ENCODE measurements at places on chromosomes 5 and 9.
A peak's percentile ranks its signal among the peaks of the same experiment; 100 is the strongest.

GRCh38 chr9:99192786-99193465 lies 28.8 kb downstream of the ALG2 start:
- DNase-seq: no peak

DNA sequence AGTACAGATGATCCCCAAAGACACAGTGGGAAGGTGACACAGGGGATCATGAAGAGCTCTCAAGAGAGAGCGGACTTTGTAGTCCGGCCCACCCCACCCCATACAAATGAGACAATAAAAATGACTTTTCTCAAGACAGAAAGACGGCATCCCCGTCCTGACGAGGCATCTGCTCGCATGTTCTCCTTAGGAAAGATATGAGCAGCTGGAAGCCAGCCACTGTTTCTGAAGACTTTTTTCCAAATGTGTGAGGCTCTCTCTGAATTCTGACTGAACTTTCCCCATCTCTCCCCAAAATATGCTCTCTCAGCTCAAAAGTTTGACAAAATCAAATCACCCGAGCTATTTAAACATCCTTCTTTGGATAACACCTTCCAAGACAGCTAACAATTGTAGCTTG lies 105.2 kb downstream of the RFK start:
- no peak for DNase-seq

GRCh38 chr5:44713446-44713845 lies 95.3 kb upstream of the MRPS30 start:
- no peak for DNase-seq

- no peak for DNase-seq
Measured at GRCh38 chr5:79032031-79032695, 37.3 kb downstream of the DMGDH start.

DNA sequence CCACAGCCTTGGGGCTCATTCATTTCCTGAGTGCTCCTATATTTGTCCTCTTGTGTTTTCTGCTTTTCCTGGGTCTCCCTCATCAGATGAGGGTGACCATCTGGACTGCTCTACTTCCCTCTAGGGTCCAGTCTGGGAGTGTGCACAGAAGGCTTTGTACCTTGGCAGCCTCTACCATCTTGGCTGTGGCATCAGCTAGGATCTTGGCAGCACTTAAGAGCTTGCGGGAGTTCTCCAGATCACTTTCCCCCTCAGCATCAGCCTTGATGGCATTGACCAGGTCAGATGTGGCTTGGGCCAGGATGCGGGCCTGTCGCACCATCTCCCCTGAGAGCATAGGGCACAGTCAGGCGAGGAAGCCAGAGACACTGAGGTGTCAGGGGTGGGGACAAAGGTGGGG lies 15.8 kb downstream of the TLN1 start:
- DNase-seq: no peak

DNA sequence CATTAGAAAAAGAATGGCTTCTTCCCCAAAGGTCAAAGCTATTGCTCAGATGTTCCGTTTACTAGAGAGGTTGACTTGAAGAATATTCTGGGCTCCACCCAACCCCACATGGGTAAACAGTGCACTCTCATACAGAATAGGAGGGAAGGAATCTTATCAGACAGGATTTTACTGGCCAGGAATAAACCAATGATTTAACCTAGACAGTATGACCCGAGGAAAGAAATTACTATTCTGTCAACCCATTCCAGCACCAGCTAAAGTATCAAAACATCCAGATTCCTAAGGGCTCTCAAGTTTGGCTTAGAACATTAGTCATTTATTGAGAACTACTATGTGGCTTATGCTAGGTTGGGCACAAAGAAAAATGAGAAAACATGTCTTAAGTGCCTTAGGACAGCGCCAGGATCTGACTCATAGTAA lies 493.6 kb upstream of the KLF4 start:
- DNase-seq: no peak

DNA sequence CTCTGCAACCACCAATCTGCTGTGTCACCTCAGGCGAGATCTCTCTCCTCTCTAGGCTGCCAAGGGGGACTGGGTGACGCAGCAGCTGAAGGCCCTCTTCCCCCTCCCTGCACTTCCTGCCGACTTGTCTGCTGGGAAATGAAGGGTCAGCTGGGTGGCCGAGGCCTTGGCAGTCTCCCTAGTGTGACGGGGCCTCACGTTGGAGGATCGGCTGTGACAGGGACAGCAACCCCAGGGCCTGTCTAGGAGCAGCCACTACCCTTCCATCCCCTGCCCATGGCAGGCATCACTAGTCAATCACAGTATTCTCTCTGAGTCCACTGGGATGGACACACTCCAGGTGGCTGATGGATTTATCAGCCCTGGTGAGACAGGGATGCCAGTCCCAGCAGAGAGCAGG lies 107.3 kb upstream of the SARDH start:
- no peak for DNase-seq

GRCh38 chr9:91488341-91488740 lies 64.7 kb upstream of the NFIL3 start:
- no peak for DNase-seq

GRCh38 chr5:116566251-116566650 lies 8.4 kb downstream of the SEMA6A start:
- no peak for DNase-seq

- DNase-seq: no peak
Measured at GRCh38 chr5:107557051-107557658, 113.6 kb downstream of the EFNA5 start.

DNA sequence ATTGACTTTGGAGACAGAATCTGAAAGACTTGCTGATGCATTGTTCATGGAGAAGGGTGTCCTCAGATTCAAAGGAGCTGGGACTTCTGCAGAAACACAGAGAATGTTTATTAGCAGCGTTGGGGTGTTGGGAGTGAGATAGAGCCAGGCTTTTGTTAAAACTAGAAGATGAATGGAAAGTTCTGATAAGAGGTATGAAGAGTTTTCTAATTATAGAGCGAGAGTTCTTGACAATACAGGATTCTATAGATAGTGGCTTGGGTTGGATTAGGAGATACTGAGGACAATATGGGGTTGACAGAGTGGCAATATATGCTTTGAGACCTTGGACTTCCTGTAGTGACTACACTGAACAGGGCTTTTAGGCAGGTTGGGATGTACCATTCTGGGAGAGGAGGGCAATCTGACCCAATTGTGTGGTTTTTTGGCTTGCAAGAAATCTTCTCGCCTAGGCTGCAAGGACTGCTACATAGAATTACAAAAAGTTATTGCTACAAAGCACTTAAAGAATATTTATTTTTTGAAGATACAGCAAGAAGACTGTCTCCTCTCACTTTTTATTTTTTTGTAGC lies 83.1 kb downstream of the FER start:
- DNase-seq: no peak

GRCh38 chr9:132743931-132744479 lies 73.7 kb downstream of the GTF3C4 start:
- no peak for DNase-seq

- no peak for DNase-seq
Measured at GRCh38 chr9:76732341-76732958, 31.8 kb upstream of the PCA3 start.

DNA sequence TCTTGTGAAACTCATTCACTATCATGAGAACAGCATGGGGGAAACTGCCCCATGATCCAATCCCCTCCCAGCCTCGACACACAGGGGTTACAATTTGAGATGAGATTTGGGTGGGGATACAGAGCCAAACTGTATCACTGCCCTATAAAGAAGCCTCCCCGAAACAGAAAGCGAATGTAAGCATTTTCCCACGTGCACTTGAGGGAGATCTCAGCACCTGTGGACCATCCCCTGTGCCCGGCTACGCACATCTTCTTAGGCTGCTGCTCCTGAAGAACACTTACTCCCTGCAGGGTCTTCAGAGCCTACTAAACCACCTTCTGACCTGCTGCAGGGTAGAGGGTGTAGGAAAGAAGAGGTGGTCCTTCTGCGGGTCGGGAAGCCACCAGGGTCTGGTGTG lies 410.2 kb upstream of the IRX2 start:
- no peak for DNase-seq

GRCh38 chr5:138461343-138462125 lies 3.7 kb upstream of the EGR1 start:
- DNase-seq: peak; percentile 69

DNA sequence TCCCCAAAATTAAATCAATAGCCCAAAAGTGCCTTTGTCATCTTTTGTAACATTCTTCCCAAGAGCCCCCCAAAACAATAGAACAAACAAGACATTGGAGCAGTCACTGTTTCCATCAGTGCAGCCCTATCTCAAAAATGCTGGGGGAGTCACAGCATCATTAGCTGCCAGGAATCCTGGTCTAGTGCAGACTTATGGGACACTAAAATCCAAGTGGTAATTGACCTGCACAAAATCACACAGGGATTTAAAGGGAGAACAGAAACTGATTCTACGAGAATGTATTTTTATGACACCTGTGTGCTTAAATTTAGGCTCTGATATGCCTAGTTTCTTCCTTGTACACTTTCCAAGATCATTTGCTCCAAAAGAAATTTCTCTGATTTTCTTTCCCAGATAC lies 172.9 kb downstream of the GLIS3 start:
- no peak for DNase-seq

DNA sequence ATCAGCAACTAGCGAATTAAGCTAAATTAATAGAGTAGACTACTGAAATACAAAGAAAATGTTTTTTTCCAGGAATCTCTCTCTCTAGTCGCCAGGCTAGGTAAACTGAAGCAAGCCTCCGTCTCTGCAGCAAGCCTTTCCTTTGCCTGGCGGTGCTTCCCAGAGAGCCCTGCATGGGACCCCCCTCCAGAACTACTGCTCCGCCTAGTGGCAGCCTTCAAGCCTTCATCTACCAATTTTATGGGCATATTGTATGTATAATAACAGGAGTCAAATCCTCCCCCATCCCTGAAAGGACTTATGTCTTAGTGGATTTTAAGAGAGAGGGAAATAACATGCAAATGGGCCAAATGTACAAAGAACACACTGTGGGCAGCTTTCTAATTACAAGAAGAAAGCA lies 241.9 kb downstream of the SAXO1 start:
- DNase-seq: no peak

DNA sequence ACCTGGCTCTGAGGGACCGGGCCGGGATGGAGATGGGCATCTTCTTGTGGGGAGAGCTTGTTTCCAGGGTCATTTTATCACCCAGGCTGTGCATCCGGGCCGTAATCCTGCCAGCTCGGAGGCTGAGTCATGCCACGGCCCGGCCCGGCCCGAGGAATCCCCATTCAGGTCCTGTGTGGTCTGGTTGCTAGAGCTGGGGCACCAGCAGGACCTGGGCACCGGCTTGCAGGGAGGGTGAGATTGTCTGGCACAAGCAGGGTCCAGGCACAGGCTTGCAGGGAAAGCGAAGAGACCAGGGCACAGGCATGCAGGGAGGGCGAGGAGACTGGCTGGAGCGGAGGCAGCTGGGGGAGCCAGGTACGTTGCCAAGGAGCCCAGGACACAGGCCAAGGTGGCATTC lies 106.8 kb downstream of the RXRA start:
- no peak for DNase-seq

DNA sequence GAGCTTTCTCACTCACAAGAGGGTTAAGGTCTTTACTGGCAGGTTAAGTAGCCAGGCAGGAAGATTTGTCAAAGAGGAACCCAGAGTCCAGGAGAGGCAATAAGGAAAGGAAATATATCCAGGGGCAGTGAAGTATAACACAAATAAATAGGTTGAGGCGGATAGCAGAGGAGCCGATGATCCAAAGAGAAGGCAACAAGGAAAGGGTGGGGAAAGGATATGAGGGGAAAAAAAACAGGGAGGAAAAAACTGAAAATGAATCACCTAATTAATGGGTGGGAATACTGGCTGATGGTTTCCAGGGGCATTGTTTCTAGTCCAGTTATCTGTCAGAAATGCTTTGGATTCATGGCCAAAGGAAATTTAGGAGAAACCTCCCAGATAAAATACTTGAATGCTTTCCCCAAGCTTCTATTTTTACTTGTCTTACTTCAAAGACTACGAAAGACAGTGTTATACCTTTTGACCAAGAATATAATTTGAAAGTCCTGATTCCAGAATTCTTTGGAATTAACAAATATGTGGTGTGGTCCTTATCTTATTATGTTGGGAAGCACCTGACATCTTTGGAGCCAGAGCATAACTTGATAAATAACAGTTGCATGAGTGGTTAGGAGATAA lies 146.5 kb downstream of the AOPEP start:
- peak; percentile 40 for DNase-seq

DNA sequence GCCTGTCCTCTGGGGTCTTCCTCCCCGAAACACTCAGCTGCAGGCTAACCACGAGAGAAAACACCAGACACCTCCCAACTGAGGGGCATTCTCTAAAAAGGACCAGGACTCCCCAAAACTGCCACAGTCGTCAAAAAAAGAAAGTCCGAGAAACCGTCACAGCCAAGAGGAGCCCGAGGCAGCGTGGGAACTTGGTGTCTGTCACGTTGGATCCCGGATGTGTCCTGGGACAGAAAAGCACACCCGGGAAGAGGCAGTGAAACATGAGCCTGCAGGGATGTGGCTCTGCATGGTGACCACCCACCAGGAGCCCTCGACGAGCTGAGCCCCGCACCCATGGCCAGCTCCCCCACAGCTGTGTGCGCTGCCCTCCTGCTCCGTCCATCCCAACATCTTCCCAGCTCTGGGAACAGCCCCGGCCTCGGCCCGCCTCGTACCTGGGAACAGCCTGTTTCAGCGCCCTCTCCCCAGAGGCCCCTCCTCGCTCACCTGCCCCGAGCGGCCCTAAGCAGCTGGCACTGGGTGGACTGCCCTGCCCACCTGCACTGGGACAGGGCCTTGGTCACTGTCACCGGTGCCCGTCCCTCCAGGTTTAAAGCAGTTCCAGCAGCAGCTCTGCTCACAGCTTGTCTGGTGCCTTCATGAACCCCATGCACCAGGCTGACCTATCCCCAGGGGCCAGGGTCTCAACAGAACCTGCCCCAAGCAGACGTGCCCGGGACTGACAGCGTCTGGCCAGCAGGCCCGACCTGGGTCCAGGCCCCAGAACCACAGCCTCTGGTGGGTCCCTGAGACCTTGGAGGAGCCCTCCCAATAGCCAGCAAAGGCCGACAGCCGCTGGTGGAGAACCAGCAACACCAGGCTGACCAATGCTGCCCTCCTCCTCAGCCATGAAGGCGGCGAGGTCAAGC lies 10.9 kb downstream of the SLC12A7 start:
- no peak for DNase-seq

DNA sequence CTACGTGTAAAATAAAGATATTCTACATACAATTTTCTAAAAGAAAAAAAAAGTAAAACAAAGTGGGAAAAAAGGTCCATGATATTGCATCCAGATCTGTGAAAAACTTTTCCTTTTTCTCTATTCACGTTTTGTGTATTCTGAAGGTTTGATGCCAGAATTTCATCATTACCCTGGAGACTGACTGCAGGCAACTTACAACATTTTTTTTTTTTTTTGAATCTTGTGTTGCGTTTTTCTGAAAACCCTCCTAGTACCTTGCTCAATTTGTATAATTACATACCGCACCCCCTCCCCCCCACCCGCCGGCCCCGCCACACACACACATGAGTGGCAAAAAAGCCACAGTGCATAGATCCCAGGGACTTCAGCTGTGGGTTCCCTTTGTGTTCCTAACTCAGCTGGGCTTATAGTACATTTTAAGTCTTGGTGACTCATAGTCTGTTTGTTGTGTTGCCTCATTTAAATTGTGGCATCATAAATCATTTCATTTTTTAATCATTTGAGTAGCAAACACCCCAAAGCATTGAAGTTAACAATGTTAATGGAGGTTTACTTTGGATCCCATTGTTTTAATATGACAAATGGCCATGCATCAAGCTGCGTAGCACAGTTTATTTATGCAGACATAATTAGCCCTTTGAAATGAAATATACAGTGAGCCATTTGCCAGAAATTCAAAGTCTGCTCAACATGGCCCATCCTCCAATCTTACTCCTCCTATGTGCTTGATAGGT lies 36.0 kb downstream of the PRDM6 start:
- DNase-seq: no peak

- no peak for DNase-seq
Measured at GRCh38 chr9:18480662-18481093, 6.7 kb downstream of the ADAMTSL1 start.
